ENCODE measurements at places on chromosomes 7 and 10.
A peak's percentile ranks its signal among the peaks of the same experiment; 100 is the strongest.

DNA sequence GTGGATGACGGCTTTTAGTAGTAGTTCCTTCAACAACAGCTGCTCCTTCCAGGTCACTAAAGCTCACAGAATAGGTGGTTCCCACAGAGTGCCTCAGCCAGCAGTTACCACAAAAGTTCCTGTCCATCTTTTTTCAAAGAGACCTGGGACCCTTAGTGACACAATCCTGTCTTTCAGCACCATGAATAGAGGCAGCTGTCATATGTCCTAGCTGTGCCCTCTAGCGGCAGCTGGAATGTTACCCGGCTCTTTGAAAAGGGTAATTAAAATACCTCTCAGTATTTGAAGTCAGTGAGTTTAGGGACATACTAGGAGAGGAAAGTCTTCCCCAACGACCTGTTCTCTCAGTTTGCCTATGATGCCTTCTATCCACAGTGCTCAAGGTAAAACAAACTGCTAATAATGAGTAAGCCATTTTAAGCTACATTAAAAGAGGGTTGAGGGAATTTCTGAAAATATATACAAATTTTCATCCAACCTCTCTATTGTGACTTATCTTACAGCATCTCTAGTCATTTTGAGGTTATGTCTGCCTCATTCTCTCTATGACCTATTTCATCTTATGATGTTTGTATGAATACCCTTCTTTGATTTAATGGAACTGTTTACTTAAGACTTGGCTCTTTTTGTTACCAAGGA is 290.8 kb downstream of the NXPH1 start:
- DNase-seq: no peak

DNA sequence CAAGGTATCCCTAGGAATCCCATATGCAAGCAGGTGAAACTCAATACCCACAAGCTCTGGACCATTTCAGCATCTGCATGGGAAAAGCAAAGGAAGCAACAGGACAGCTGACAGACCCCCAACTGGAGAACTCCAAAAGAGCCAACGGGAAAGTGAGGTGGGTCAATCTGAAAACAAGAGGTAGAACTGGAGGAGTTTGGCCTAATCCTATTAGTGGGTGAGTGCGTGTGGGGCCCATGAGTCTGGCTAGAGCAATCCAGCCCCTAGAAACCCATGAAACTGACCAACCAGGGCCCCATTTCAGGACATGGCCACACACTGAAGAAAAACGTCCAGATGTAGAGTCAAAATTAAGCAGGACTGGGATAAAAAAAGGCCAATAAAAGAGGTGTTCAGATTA is 26.6 kb upstream of the WNT8B start:
- DNase-seq: no peak

- peak; percentile 47 for DNase-seq
These were observed 5.6 kb downstream of the CCSER2 start for GRCh38 chr10:84333864-84334451.

DNA sequence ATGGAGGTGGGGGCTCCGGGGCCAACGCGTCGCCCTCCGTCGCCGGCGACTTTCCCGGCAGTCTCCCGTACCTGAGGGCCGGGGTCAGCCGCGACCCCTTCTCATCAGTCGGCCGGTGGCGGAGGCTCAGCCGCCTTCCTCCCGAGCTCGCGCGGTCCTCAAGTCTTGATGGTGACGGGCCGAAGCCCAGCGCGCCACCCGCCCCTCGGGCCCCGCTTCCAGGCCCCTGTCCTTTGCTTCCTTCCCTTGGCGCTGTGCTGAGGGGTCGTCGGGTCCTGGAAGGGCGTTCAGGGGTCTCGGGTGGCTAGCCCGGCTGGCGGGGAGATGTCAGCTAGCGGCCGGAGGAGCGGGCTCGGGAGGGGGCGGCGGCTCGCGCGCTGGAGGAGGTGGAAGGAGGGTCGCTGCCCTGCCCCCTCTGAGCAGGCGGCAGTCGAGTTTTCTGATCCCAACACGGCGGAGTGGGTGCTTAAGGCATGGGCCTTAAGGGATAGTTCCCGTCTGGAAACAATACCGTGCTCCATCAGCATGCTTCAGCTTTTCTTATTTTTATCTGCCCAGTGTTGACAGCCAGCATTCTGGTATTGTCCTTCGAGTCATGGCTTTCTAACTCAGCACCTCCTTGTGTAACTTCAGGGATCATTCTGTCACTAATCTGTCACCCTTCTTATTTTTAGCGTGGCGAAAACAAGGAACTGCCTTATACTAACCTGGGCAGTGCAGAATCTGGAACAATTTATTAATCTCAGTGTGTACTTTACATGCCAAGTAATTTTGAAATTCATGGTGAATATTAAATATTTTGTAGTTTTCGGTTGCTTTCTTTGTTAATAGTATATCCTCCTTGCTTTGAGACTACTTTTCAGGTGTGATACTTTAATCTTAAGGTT is 748 bp downstream of the PHTF2 start:
- peak; percentile 3 for DNase-seq

GRCh38 chr7:55570939-55571338 is 1.4 kb downstream of the VOPP1 start:
- no peak for DNase-seq
